ENCODE measurements at places on chromosomes 3 and 15.

- DNase-seq: no peak
Measured at GRCh38 chr15:71201477-71201876, 86.2 kb downstream of the THSD4 start.

- DNase-seq: no peak
Measured at GRCh38 chr3:8236264-8236663, 265.4 kb upstream of the LMCD1 start.

DNA sequence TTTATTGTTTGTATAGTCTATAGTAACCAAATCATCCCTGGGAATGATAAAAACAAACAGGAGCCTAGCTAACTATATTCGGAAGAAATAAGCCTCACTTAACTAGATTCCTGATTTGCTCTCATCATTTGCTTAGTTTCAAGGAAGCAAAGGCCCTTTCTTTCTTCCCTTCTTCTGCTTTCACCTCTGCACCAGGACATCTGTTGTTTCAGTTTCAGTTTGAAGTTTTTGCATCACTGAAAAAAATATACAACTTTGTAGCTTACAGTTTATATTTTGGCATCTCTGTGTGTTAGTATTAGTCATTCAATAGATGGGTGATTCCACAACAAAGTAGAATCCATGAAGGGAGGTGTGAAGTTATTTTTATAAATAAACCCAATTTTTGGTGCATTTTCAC is 113.6 kb upstream of the SNTN start:
- DNase-seq: no peak

GRCh38 chr3:125959317-125960065 is 9.5 kb upstream of the ROPN1B start:
- DNase-seq: no peak

GRCh38 chr3:37725842-37726241 is 135.8 kb upstream of the CTDSPL start:
- DNase-seq: no peak

- DNase-seq: no peak
Measured at GRCh38 chr15:39083213-39083612, 497.7 kb upstream of the THBS1 start.

DNA sequence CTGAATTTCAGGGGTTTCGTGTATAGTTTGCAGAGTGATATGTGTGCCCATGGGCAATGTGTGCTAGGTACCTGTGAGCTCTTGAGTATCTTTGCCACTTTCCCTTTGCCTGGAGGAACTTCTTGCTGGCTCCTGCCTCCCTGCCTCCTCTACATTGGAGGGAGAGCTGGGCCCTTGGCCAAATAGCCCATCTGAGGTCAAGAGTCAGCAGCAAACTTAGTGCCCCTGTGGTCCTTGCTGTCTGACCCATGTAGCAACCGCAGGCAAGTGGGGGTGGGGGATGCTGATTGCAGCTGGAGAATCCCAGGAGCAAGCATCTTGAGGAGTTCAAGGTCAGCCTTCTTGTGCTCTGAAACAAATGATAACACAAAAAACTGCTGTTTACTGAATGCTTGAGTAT is 5.4 kb upstream of the TBC1D21 start:
- no peak for DNase-seq

GRCh38 chr3:122727294-122727693 is 46.7 kb downstream of the PARP14 start:
- DNase-seq: peak; percentile 12

GRCh38 chr3:147615035-147615434 is 205.9 kb downstream of the ZIC1 start:
- DNase-seq: no peak

Data from pons (tissue), 1 donor.